ENCODE measurements at places on chromosomes 6 and 20.

GRCh38 chr6:143397227-143398222 is 53.0 kb downstream of the ADAT2 start:
- no peak for DNase-seq

DNA sequence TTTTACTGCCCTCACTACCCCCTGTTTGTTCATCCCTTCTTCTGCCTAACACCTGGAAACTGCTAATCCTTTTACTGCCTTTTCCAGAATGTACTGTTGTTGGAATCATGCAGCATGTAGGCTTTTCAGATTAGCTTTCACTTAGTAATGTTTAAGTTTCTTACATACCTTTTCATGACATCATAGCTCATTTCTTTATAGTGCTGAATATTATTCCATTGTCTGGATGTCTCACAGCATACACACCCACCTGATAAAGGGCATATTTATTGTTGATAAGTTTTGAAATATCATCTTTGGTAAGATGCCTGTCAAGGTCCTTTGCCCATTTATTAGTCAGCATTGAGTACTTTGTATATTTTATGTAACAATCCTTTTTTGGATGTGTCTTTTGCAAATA is 588.2 kb upstream of the NRSN1 start:
- no peak for DNase-seq

- no peak for DNase-seq
Measured at GRCh38 chr20:37337208-37337991, 8.5 kb upstream of the SRC start.

DNA sequence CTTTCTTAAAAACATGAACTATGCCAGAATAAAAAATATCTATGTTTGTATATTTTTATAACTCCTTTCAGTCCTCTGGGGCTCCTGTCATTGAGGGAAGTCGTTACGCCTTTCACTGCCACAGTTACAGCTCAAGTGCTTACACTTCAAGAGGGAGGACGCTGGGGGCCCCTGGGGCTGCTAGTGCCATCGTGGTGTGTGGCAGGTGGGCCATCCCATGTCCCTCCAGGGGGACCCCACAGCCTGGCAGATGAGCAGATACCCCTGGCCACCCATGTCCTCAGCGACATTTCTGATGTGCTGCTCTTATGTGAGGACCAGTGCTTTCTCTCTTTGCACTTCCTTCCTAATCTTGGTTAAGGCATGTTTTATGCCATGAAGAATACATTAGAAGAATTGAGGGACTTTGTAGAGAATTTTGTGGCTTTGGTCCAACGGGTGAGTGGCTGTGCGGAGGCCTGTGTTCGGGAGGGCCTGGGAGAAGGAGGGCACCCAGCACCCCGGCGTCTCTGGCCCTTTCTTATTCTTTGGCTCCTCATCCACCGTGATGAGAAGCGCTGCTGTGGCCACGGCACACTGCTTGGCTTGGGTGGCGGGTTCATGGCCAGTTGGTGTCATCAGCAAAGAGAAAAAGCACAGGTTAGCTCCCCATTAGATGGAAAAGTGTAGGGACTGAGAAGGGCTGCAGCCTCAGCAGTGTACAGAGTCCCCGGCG is 38.3 kb upstream of the SYNJ2 start:
- DNase-seq, result no peak

DNA sequence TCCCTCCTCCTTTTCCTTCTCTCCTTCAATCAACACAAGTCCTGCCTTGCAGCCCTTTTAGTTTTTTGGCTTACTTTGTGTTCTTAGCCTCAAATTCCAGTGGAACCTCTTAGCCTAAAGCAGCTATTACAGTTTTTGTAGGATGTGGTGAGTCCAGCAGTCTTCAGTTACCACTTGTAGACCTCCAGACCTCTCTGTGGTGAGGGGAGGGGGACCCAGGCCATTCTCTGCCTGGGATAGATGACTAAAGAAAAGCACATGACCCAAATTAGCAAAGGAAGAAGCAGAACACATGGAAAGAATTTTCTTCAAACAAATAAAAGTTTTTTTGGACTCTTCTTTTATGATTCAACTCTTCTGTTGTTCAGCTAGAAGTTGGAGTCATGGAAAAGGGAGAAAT is 246.5 kb downstream of the HAO1 start:
- DNase-seq, result no peak

GRCh38 chr20:33475381-33476152 is 14.3 kb upstream of the CBFA2T2 start:
- no peak for DNase-seq
